ENCODE measurements at places on chromosomes 3 and 15.

DNA sequence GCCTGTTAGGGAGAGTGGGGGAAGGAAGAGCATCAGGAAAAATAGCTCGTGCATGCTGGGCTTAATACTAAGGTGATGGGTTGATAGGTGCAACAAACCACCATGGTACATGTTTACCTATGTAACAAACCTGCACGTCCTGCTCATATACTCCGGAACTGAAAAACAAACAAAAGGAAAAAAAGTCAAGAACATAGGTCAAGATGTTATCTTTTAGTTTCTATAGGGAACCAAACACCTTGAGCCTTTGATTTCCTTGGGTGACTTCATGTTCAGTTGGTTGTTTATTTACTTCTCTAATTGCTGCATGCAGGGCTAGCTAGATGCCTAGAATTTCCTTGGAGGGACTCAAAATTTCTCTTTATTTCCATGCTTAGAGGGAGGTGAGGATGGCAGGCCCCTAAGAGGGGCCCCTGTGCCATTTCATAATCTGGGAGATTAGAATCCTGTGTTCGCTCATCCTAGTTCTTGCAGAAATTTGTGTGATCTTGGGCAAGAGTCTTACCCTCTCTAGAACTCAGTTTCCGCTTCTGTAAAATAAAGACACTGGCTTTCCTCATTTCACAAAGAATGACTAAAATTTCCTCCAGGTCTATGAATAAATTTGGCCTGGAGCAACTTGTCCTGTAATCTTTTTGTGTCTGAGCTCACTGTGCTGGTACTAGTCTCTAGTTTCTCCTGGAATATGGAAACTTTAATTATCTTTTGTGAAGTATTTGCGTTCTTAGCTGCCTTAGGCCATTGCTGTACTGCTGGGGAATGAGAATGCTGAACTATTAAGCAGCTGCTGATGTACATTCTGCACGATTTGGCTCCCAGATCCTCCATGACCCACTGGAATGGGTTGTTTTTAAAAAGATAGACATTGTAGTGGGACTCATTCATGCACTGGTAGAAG is 457.5 kb downstream of the EDEM1 start:
- H3K27ac ChIP-seq: no peak overlapping the region
- no peaks in the 10 kb centered on the region for H3K27me3 ChIP-seq
- no peak for DNase-seq
- no peak overlapping the region for H3K4me3 ChIP-seq
- no peaks in the 10 kb centered on the region for H3K4me1 ChIP-seq

DNA sequence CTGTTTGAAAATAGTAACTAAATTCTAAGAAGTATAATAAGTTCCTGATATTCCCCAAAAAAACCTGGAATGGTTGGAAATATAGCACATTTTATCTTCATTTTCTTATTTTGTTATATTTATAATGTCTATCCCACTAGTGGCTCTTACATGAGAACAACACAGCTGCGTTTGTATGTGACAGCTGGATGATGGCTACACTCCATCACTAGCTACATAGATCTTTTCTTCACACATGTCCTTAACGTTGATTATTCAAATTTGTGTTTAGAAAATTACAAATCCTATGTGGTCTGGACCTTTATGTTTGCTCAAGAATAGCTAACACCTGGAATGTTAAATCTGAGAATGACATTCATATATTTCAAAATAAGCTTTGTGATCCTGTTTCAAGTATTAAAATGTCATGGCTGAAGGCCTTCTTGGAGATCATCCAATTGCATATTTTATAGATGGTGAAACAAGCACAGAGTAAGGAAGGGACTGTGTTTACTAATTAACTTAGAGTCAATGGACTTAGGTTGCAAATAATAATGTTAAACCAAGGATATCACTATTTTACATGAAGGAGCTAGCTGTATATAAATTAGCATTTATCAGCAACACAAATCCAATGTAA is 60.8 kb downstream of the ATP13A5 start:
- no peaks in the 10 kb centered on the region for H3K4me1 ChIP-seq
- no peaks in the 10 kb centered on the region for H3K36me3 ChIP-seq
- no peak overlapping the region for H3K4me3 ChIP-seq
- no peak for DNase-seq
- no peak overlapping the region for H3K27ac ChIP-seq

DNA sequence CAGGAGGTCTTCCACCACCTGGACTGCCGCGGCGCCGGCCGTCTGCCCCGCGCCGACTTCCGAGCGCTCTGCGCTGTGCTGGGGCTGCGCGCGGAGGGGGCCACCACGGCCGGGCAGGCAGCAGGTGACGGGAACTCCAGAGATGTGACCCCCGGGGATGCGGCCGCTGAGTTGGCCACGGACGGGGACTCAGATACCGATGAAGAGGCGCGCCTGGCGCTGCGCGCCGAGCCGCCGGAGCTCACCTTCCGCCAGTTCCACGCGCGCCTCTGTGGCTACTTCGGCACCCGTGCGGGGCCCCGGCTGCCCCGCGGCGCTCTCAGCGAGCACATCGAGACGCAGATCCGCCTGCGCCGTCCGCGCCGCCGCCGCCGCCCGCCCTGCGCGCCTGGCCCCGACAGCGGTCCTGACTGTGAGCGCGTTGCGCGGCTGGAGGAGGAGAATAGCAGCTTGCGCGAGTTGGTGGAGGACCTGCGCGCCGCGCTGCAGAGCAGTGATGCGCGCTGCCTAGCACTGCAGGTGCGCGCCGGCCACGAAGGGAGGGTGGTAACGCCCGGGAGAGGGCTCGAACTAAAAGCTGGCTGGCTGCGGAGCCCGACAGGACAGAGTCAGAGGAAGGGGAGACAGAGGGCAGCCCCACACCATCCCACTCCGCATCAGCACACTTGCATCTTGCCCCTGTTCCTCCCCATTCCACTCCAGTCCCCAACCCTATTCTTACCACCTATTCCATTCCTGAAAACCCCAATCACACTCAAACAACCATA is 885 bp downstream of the EFCC1 start:
- no peak overlapping the region for H3K4me3 ChIP-seq
- peaks cover 14% of the 10 kb centered on the region for H3K27me3 ChIP-seq
- DNase-seq: no peak
- H3K4me1 ChIP-seq: peaks cover 16% of the 10 kb centered on the region
- H3K27ac ChIP-seq: no peak overlapping the region

DNA sequence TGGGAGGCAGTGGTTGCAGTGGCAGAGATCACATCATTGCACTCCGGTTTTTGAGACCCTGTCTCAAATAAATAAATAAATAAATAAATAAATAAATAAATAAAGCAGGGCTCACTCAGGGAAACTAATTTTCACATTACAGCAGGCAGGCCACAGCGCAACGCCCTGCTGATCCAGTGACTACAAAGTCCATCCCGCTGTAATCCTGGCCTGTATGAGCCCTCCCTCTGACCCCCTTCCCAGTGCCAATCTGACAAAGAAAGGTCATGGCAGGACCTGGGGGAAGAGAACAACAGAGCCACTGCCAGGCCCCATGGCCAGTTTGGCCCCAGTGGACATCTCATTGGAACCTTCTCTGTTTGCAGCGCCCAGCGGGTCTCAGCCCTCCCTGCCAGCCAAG is 9.3 kb downstream of the SH3BP5 start:
- H3K27ac ChIP-seq: no peak overlapping the region
- no peak for DNase-seq
- H3K27me3 ChIP-seq: no peaks in the 10 kb centered on the region
- H3K4me1 ChIP-seq: peaks cover 77% of the 10 kb centered on the region
- no peak overlapping the region for H3K4me3 ChIP-seq

GRCh38 chr15:65619626-65620290 is 2.0 kb upstream of the SLC24A1 start:
- DNase-seq: no peak
- H3K36me3 ChIP-seq: no peaks in the 10 kb centered on the region
- H3K27ac ChIP-seq: no peak overlapping the region
- H3K27me3 ChIP-seq: no peaks in the 10 kb centered on the region

DNA sequence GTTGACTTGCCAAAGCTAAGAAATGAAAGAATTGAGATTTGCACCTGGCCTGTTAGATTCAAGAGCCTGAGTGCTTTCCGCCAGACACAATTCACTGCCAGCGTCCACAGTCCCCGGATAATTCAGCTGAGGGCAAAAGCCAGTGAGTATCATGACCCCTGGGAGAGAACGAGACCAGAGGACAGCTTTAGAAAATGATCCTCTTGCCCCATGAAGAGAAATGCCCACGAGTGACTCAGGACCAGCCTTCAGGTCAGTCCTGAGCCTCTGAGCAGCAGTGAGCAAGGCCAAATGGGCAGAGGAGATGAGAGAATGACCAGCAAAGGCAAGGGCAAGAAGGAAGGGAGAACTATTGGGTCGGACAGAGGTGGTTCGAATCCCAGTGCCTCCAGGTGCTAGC is 273.5 kb downstream of the FAM43A start:
- no peaks in the 10 kb centered on the region for H3K27me3 ChIP-seq
- H3K4me3 ChIP-seq: no peak overlapping the region
- no peak for DNase-seq
- no peak overlapping the region for H3K27ac ChIP-seq

Measured in CD8-positive, alpha-beta memory T cell (primary cell).